ENCODE measurements at places on chromosomes 4 and X.

DNA sequence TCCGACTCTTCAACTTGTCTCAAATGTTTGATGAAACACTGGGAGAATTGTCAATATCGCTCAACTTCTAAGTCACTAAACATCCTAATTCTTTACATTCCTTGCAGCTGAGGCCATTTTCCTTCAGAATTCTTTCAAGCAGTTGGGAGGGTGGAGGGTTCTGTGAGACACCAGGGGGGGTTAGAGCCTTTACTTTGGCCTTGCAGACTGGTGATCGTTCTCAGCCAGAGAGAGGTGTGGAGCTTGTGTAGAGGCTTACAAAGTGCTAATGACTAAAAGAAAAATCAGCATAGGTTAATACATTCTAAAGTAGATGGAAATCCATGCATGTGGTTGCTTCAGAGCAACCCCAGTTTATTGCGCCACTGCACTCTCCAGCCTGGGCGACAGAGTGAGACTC lies 21.3 kb upstream of the SOX3 start:
- DNase-seq, result no peak

GRCh38 chrX:139932073-139932900 lies 566 bp downstream of the ATP11C start:
- DNase-seq, result peak; percentile 56

GRCh38 chrX:136529795-136530194 lies 2.2 kb upstream of the VGLL1 start:
- DNase-seq, result no peak

DNA sequence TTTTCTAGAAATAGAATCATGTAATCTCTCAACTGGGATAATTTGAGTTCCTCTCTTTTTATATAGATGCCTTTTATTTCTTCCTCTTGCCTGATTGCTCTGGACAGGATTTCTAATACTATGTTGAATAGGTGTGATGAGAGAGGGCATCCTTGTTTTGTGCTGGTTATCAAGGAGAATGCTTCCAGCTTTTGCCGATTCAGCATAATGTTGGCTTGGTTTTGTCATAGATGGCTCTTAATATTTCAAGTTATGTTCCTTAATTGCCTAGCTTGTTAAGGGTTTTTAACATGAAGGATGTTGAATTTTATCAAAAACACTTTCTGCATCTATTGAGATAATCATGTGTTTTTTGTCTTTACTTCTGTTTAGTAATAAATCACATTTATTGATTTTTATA lies 58.7 kb downstream of the TMEM47 start:
- no peak for DNase-seq

- DNase-seq, result no peak
These were observed 1024.0 kb upstream of the SLIT2 start for GRCh38 chr4:19227701-19228100.

DNA sequence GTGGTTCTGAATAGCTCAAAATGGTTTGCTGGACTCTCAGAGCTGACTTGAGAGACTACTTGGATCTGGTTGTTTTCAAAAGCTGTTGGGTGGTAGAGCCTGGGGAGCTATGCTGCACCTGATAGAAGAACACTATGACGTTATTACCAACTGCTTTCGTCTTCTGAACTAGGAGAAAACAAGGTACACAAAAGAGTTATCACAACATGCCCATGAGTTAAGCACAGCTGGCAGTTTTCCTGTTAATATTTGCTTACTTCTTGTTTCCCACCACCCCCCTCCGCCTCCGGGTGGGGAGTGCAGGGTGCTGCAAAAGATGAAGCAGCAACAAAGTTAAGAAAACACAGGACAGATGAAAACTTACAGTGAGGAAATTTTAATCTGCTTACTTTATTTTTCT lies 69.1 kb downstream of the RASL11B start:
- DNase-seq, result no peak

Data from bone marrow (tissue), 2 donors.